ENCODE measurements at places on chromosomes 7 and 10. TPM values are rescaled to one million over a fixed set of nuclear protein-coding genes. Genes with fewer than 3 reads are reported as not detected.

HOXA10 gene
- not detected for total RNA-seq

SLIT1 gene
- total RNA-seq, result 0.35 TPM

SPDYE5 gene
- 0.12 TPM for total RNA-seq

ANKRD30A gene
- not detected for total RNA-seq

ANTXRL gene
- not detected for total RNA-seq

OR9A2 gene
- 0.12 TPM for total RNA-seq

DENND11 gene
- total RNA-seq, result 13.7 TPM

KCNMA1 gene
- 9.8 TPM for total RNA-seq

All from smooth muscle cell of the coronary artery (primary cell).